ENCODE measurements at places on chromosomes 12 and 14. TPM values are rescaled to one million over a fixed set of nuclear protein-coding genes. Genes with fewer than 3 reads are reported as not detected.

GRCh38 chr12:129190827-129191226, 337.5 kb downstream of the GLT1D1 start:
- no peak overlapping the region for H3K4me3 ChIP-seq
- H3K27me3 ChIP-seq, result no peaks in the 10 kb centered on the region
- no peak for DNase-seq
- H3K27ac ChIP-seq, result no peak overlapping the region
- no peaks in the 10 kb centered on the region for H3K36me3 ChIP-seq

DNA sequence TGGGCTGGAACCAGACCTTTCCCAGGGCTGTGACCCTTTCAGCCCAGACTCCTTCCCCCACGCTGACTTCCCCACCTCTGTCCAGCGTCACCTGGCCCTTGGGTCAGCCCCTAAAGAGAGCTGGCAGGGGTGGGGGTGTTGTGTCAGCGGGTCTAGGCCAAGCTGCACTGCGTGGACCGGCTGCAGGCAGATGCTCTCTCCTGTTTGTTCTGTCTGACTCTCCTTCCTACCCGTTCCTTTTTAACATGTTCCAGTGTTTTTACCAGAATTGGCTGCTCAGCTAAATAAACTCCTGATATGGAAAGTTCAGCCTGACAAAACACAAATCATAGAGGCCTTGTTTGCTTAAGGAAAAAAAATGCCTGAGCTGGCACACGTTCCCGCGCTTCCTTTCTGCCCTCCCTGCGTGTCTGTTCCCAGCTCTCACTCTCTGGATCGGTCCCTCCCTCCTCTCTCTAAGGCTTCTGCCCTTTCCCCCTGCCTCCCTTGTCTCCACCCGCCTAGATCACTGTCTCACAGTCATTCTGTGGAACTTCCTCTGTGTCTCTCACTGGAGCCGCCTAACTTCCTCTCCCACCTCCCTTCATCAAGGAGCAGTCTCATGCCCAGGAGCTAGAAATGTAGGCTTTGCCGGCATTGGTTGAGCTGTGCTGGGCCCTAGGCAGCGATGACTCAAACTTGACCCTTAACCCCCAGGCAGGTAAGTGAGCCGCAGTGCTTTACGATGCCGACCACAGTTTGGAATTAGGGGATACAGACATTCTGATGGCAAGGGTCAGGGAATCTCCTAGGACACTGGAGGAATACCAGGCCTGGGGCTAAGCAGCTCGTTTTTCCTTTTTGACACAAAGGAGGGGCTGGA, 15.5 kb upstream of the MLXIP start:
- no peak for DNase-seq
- peaks cover 9% of the 10 kb centered on the region for H3K4me1 ChIP-seq
- H3K27ac ChIP-seq, result no peak overlapping the region
- H3K4me3 ChIP-seq, result no peak overlapping the region
- no peaks in the 10 kb centered on the region for H3K27me3 ChIP-seq
- H3K36me3 ChIP-seq, result no peaks in the 10 kb centered on the region

DNA sequence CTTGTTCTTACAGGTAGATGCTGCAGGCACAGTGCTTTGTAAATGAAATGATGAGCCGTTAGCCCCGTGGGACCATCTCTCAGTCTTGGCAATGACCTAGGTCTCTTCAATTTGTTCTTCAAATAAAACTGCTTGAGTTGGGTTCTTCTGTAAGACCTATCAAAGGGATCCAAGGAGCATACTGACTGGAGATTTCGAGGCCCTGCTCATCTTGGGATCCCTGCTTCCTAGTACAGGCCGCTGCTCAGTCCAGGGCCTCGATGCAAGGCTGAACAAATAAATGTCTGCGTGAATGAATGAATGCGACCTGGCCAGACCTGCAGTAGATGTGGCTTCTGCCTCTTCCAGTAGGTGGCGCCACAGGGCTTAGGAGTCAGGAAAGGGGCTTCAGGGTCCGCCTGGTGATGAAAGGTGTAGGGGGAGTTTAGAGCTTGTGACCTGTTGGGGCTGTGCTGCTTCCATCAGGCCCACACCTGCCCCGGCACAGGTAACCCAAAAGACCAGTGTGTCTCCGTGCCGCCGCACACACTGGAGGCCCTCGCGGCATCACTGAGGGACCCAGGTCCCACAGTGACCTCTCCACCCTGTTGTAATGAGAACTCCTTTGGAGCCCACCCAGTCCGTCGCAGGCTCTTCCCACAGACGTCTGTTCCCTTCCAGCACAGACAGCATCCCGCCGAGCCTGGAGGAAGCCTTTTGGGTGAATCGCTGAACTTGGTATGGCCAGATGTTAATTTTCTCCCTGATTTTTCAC, 4.4 kb downstream of the CACNA1C start:
- H3K27me3 ChIP-seq, result peaks cover 56% of the 10 kb centered on the region
- DNase-seq, result peak; percentile 27
- H3K27ac ChIP-seq, result no peak overlapping the region
- no peak overlapping the region for H3K4me3 ChIP-seq
- H3K36me3 ChIP-seq, result no peaks in the 10 kb centered on the region

DNA sequence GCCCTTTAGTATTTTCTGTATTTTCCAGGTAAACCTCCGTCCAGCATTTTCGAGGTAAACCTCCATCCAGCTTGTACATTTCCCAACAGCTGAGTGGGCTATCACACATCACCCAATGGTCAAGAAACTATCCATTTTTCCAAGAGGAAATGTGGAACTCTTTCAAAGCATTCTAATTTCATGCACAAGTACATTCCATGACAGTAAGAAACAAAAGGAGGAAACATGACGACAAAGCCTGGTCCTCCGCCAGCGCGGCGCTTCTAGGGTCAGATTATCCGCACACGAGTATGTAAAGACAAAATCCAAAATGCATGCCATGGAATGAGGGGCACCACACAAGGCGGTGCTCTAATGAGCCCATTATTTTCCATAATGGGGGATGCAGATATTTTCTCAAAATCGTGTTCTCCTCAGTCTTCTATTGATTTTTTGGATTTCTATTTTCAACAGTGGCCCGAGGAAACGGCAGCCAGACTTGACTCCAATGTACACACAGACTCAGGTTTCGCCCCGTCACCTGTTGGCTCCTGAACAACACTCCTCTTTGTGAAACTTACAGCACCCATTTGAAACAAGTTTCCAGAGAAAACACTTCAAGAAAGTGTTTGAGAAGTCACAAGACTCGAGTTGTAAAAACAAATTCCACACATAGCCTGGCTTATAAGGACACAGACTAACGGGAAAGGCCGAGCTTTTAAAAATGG, 107.4 kb downstream of the PRICKLE1 start:
- H3K27me3 ChIP-seq, result peaks cover 78% of the 10 kb centered on the region
- no peak overlapping the region for H3K27ac ChIP-seq
- peaks cover 12% of the 10 kb centered on the region for H3K4me1 ChIP-seq

- no peak for DNase-seq
- H3K27me3 ChIP-seq, result no peaks in the 10 kb centered on the region
- peaks cover 10% of the 10 kb centered on the region for H3K4me1 ChIP-seq
- peaks cover 5% of the 10 kb centered on the region for H3K36me3 ChIP-seq
Observed at GRCh38 chr12:18160901-18161300, 70.9 kb upstream of the RERGL start.

DNA sequence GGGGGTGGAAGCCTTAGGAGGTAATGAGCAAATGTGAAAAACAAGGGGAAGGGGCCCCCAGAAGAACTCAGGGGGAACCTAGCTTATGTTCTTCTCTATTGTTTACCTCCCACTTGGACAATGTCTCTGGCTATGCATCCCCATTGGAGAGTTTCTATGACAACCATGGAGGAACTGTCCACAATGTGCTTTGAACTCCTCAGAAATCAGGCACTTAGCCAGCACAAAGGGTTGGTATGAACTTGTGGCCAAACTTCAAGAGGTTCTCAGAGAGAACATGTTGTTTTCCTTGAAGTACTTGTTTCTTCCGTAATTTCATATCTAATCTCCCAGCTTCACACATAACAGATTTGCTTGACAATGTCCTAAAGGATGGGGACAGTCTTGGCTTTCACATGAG, 202.8 kb upstream of the PELI2 start:
- H3K27ac ChIP-seq, result no peak overlapping the region
- H3K27me3 ChIP-seq, result peaks cover 3% of the 10 kb centered on the region
- H3K4me3 ChIP-seq, result no peak overlapping the region
- H3K36me3 ChIP-seq, result no peaks in the 10 kb centered on the region

DNA sequence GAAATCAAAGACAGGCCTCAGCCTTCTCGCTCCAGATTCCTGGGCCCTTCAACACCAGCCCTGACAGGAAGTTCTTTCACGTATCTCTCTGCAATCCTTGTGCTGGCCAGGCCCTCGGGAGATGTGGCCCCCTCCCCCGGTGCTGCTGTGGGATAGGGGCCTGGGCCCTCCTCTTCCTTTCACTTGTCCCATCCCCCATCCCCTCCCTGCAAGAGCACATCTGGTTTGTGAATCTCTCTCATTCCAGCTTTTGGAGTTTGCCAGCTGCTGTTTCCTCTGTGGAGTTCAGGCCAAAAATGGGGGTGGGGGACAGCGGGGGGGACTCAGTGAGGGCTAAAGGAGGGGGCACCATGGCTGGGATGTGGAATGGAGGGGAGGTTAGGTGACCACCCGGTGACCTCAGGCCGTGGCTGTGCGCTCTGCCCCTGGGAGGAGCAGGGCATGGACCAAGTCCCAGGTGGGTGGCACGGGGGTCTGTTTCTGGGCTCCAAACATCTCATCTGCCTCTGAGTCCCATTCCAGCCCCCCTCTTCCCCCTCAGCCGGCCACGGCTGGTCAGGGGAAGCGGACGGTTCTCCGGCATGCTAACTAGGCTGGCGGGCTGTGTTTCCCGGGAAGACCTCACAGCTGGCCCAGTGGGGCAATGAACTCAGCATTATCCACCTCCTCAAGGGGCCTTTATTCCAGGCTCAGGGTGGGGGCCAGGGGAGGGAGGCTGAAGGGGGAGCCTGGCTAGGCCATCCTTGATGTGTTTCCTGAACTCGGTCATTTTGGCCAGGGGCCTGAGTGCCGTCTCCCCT, 7.4 kb downstream of the LRP1 start:
- no peak overlapping the region for H3K4me3 ChIP-seq
- no peak overlapping the region for H3K27ac ChIP-seq
- peaks cover 22% of the 10 kb centered on the region for H3K27me3 ChIP-seq
- DNase-seq, result no peak

DNA sequence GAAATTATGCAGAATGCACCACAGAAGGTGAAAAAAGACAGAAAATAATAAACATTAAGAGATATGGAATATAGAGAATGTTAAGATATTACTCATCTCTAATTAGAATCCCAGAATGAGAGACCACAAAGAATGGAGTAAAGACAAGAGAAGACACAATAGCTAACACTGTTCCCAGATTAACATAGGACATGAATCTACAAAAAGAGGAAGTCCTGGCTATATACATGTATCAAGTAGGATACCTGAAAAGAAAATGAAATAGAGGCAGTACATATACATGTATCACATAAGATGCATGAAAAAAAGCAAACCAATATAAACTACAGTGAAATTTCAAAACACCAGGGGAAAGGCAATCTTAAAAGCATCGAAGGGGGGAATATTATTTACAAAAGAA, 5.6 kb upstream of the EPS8 start:
- H3K36me3 ChIP-seq, result no peaks in the 10 kb centered on the region
- DNase-seq, result no peak
- H3K4me3 ChIP-seq, result no peak overlapping the region
- peaks cover 49% of the 10 kb centered on the region for H3K27me3 ChIP-seq

DNA sequence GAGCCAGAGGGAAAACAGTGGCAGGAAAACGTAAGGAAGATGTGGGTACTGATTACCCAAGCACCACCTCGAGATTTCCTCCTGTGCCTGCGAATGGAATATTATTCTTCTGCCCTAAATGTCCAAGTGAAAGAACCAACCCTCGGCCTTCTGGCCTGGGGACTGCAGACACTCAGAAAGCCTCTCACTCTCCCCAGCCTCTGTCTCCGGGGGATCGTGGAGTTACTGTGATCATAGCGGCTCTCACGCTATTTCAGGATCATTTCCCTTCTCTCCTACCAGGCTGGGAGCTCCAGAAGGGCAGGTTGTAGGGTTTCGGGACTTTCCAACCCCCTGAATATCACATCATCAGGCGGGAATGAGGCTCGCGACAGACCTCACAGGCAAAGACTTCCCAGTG, 68.9 kb downstream of the KDM2B start:
- peaks cover 18% of the 10 kb centered on the region for H3K36me3 ChIP-seq
- no peak overlapping the region for H3K4me3 ChIP-seq
- DNase-seq, result no peak
- H3K27me3 ChIP-seq, result no peaks in the 10 kb centered on the region
- H3K4me1 ChIP-seq, result peaks cover 5% of the 10 kb centered on the region
- no peak overlapping the region for H3K27ac ChIP-seq

DNA sequence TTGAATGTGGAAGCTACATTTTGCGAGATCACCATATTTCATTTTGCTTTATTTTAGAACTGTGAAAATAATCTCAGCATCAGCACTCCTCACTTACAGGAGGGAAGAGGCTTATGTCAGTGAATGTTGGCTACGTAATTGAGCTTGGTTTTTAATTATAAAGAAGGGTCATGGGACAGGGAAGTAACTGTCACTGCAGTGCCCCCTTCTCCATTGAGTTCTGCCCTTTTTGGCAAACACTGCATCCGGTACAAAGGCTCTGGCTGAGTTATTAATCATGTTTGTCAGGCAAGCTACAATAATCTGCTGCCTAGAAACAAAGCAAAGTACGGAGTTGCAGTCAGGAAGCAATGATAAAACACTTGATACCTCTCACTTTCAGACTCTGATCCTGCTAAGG, 546.7 kb downstream of the SNAPC1 start:
- no peak overlapping the region for H3K27ac ChIP-seq
- H3K4me3 ChIP-seq, result no peak overlapping the region
- DNase-seq, result no peak

DNA sequence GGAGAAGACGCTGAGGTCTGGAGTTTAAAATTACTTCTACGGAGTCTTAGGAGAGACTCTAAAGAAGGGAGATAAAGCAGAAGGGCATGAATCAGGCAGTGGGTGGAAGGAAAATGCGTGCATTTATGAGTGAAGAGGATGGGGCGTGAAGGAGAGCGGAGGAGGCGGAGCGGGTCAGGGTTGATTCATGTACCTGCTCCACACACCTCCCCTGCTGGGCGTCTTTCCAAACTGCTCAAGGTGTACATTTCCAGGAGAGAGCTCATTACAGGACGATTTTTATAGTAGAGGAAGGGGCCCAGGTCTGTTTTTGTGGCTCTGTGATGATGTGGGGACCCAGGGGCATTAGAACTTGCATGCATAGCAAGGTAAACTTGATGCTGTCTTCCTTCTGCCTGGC, 65.0 kb upstream of the ASPG start:
- H3K36me3 ChIP-seq, result no peaks in the 10 kb centered on the region
- peaks cover 19% of the 10 kb centered on the region for H3K27me3 ChIP-seq
- H3K4me1 ChIP-seq, result no peaks in the 10 kb centered on the region
- H3K4me3 ChIP-seq, result no peak overlapping the region
- DNase-seq, result no peak
- H3K27ac ChIP-seq, result no peak overlapping the region

GRCh38 chr14:31950764-31951637, 126.1 kb upstream of the ARHGAP5 start:
- peaks cover 14% of the 10 kb centered on the region for H3K27me3 ChIP-seq
- no peak overlapping the region for H3K27ac ChIP-seq
- no peak overlapping the region for H3K4me3 ChIP-seq
- DNase-seq, result no peak

B4GALNT1 gene
- 10.8 TPM for total RNA-seq

DNAI7 gene
- not detected for total RNA-seq

SLC5A8 gene
- not detected for total RNA-seq

TOMM20L gene
- not detected for total RNA-seq

SYNE3 gene
- total RNA-seq, result 40.1 TPM

FLVCR2 gene
- 3.2 TPM for total RNA-seq

CMKLR1 gene
- total RNA-seq, result not detected

CATSPERB gene
- total RNA-seq, result 0.46 TPM

SLC6A15 gene
- not detected for total RNA-seq

FAM181A gene
- total RNA-seq, result not detected

RFLNA gene
- total RNA-seq, result not detected

LMO3 gene
- total RNA-seq, result not detected

CYP46A1 gene
- total RNA-seq, result not detected

ZDHHC22 gene
- total RNA-seq, result not detected

DHRS4 gene
- 22.5 TPM for total RNA-seq

ASIC1 gene
- 20.7 TPM for total RNA-seq

Data from activated T-helper 2 cell treated with anti-CD3 and anti-CD28 coated beads, Interferon-gamma antibody, Interleukin-2, Interleukin-4, amounts not matched to agents 10 μg/mL and 5 μg/mL and 100 μg/mL, durations not matched to agents 14 hours and 24 hours and 36 hours (primary cell).